ENCODE measurements at places on chromosomes 5 and 9.

DNA sequence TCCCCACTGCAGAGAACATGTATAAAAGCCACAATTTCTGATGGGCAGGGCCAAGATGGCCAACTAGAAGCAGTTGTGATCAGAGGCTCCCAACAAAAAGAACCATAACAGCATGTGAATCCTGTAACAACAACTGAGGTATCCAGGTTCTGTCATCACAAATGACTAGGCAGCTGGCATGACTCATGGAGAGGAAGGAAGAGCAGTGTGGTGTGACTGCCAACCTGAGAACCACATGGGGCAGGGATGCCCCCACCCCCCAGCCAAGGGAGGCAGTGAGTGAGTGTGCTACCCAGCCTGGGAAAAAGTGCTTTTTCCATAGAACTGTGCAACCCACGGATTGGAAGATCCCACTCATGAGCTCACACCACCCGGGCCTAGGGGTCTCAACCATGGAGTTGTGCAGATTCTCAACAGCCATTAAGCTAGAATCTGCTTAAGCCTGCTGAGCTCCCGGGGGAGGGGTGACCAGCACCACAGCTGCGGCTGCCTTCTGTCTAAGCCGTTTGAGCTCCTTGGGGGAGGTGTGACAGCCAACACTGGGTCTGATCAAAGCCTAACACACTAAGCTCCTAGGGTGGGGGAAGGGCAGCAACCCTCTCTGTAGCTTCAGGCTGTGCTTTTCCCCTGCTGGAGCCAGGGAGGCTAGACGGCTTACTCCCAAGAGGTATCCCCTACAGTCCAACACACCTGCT, 80.1 kb upstream of the DMAC1 start:
- no peak for DNase-seq

GRCh38 chr9:120603591-120603990, 23.6 kb upstream of the CDK5RAP2 start:
- no peak for DNase-seq

GRCh38 chr9:13382595-13382994, 103.1 kb upstream of the MPDZ start:
- DNase-seq, result no peak

DNA sequence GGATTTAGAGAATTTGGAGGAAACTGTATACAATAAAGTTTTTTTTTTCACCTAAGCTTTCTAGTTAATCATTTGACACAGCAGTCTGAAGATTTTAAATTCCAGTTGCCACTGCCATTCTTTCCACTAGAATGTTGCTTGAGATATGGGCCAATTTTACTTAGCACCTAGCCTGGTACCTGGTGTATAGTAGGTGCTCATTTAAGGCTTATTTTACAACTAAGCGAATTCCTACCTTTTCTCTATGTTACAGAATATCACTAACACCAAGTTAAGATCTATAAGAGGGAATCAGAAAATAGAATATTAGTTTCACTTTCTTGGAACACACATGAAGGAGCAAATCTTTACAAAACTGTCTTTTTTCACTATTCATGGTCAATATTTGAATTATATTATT, 3.2 kb upstream of the DDX4 start:
- no peak for DNase-seq

DNA sequence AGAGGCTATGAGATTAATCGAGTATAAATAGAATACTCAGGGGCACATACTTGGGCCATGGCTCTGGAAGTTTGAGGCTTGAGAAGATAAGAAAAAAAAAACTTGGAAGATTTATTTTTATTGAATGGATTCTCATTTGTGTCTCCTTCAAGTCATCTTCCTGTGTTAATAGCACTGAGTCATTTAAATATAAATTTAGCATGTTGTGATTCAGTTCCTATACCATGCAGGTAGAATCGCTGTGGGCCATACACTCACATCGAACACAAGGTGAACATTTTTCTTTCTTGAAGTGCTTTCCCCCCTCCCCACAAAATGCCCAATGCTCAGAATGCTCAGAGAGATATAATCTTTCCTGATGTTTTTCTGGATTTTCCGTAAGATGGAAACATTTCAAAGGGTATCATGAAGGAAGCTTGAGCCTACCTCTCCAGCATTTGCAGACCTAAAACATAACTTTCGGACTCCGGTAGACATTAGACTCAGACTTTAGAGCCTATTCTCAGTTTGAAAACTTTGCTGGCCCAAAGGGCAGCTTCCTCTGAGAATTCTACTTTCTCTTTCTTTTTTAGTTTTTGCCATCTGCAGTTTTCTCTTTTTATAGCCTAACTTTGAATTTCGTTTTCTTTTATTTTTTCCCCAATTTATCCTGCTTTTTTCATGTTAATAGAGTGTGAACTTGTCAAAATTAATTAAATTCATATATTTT, 737.6 kb upstream of the NUDT12 start:
- no peak for DNase-seq

DNA sequence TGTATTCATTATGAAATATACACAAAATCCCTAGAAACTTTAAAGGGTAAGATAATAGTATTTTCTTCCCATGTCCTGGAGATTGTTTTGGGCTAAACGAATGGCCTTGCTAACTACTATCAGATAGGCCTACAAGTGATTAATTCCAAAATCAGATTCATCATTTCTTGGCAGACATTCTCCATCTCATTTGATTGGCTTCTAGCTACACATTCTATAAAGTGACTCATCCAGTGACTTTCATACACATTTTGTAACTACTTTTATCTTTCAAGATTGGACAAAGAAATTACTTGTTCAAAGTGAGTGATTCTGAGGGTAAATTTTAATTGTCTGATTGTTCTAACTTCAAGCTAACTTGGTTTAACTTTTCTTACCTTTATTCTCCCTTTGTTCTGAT, 93.3 kb downstream of the RAPGEF6 start:
- no peak for DNase-seq

DNA sequence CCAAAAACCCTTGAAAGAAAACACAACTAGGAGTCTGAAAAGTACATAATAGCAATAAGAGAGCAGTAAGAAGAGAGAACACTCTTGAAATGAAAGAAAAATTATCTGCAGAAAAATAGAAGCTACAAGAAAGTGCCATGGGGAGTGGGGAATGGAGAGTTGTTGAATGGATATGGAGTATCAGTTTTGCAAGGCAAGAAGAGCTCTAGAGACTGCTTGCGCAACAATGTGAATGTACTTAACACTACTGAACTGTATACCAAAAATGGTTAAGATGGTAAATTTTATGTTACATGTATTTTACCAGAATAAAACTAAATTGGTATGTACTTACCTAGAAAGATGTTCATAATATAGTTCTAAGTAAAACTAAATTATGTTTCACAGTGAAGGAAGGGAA, 54.8 kb upstream of the RASGRF2 start:
- no peak for DNase-seq

- no peak for DNase-seq
Observed at GRCh38 chr5:7190712-7191250, 205.2 kb upstream of the ADCY2 start.

DNA sequence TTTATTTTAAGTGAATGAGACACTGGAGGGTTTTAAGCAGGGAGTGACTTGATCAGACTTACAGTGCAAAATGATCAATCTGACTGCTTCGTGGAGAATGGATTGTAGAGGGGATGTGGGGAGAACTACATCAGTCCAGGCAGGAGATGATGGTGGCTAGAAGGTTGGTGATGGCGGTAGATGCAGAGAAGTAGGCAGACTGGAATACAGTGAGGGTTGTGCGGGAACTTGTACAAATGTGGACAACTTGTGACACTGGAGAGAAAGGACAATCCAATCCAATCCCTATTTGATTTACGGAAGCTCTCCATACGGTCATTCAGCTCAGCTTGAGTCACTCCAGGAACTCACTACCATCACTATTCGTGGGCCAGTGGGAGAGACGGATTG, 593 bp downstream of the TIGD6 start:
- no peak for DNase-seq

- no peak for DNase-seq
Observed at GRCh38 chr5:60370508-60370907, 329.5 kb downstream of the DEPDC1B start.

- no peak for DNase-seq
Observed at GRCh38 chr9:27599870-27600238, 26.6 kb upstream of the C9orf72 start.

- DNase-seq, result no peak
Observed at GRCh38 chr5:121377461-121377860, 474.2 kb upstream of the FTMT start.

DNA sequence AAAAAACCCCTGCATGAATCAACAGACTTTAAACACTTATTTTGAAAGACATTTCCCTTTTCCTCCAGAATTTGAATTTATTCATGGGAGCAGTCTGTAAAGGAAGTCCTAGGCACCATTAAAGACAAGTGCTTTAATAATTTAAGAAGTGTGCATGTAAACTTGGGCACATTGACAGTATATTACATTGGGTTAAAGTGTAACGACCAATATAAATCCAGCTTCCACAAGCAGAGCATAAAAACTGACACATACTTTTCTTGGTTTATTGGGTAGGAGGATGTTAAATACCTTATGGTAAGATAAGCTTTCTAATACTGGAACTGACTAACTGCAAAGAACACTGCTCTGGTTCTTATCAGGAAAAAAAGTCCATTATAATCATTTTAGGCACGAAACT, 1.2 kb upstream of the ENTREP1 start:
- DNase-seq, result no peak

DNA sequence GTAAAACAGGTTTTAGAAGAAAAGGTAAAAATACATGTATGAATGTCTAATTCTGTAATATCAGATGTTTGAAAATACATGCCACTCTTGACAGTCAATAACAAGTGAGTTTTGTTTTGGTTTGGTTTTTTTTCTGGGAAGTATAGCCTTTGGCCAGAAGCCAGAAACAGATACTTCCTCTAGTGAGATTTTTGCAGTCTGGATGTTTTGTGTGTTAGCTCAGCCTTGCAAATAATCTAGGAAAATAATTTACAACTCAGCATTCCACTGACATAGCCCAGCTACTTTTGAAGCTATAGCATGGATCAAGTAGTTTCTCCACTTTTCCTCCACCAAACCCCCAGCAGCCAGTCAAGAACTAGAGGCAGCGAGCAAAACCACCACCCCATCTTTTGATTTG, 56.7 kb downstream of the SLC1A1 start:
- no peak for DNase-seq

DNA sequence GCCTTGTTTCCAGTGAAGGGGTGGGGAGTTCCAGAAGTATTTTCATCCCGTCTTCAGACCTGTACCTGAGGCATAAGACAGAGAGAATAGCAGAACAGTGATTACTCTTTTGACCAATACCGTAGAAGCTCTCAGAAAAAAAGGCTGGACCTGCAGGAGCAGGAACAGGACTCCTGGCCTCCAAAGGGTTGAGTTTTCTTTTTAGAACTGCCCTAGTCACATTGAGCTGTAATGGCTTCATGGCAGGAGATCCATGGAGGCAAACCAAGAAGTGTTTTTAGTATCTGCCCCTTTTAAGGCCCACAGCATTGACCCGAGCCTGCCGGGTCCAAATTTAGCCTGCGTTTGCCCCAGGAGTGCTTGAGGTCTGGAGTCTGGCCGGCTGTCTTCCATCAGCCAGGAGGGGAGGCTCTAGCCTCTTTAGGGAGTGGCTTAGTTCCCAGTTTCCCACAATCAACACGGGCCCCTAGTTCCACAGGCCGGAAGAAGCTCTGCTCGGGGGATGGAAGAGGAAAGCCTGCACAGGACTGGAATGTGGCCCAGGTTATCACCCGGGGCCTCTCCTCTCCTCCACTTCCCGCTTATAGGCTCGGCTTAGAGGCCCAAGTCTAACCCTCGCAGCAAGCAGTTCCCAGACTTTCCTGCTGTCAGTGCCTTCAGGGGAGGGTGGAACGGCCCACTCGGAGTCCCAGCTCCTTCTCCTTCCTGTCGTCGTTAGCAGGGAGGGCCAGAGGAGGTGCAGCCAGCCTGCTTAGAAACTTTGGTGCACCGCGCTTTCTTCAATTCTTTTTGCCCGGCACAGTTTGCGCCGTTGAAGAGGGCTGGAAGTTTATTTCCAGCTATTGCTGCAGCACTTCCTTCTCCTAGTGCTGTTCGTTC, 80.7 kb downstream of the C9orf152 start:
- DNase-seq, result no peak

- no peak for DNase-seq
Observed at GRCh38 chr5:82494942-82495341, 216.8 kb upstream of the RPS23 start.

DNA sequence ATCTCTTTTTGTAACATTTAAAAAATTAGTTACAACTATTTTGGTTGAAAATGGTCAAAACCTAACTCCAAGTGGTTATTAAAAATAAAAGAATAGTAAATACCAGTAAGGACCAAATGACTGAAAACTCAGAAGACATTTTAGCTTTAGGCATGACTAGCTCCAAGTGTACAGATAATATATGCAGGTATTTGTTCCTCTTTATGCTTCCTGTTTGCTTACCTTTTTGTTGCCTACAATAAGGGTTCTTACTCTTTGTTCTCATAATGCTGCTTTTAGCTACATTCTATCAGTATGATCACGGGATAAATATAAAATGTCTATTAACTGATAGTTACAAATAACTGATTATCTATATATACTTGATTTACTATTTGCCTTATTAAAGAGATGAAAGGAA, 259.6 kb downstream of the CDH12 start:
- DNase-seq, result no peak
